ENCODE measurements at places on chromosomes 1 and 21.

DNA sequence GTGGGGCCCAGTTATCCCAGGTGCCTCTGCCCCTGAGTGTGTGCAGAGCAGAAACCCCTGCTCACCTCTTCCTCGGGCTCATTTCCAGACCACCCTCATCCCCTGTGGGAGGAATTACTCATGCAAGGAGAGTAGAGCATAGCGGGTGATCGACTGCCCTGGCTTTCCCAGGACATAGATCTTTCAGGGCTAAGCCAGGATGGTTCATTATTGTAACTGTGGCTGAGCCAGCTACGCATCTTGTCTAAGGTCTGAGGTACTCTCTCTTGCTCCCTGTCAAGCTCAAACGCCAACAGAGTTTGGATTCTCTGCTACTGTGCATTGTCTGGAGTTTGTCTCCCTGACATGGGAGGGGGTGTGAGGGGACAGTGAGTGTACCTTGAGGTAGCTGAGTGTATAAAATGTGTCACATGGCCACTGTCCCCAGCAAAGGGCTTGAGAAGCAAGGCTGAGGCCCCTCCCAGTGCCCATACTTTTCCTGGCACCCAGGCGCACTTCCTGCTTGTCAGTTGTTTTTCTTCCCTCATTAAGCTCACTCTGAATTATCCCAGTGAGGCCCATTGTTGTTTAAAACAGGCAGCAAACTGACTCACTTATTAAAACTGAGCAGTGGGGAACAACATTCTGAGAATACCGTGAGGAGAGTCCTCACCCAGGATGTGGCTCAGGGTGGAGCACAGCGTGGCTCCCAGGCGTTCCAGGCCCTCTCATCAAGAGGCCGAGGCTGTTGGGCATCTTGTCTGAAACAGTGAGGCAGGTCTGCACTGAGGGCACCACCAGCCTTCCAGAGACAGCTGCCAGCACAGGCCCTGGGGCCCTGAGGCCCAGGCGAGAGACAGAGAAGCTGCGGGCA, 92.9 kb downstream of the LAMC2 start:
- DNase-seq, result no peak

- no peak for DNase-seq
These were observed at the start of gene TAL1 for GRCh38 chr1:47232187-47232874. TSS of gene TAL1 (minus strand) at chr1:47232225. CDS start at chr1:47225888, 6,337 bp downstream.

GRCh38 chr1:46026531-46026930, 105.9 kb downstream of the PIK3R3 start:
- no peak for DNase-seq

DNA sequence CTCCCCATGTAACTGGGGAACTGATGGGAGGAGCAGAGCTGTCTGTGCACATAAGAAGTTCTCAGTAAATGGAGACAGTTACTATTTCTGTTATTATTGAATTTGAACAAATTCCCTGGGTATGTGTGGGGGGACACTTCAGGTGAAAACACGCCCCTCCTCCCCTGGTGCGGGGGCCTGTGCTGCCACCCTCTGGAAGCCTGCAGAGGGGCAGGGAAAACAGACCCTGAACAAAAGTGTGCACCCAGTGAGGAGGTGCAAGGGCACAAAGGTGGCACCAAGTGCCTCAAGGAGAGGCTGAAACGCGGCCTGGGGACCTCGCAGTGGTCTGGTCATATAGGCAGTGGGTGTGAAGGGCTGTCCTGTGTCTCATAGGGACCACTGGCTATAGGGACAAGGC, 18.2 kb upstream of the NADK start:
- DNase-seq, result no peak

GRCh38 chr1:234699795-234700665, 90.1 kb upstream of the IRF2BP2 start:
- no peak for DNase-seq

DNA sequence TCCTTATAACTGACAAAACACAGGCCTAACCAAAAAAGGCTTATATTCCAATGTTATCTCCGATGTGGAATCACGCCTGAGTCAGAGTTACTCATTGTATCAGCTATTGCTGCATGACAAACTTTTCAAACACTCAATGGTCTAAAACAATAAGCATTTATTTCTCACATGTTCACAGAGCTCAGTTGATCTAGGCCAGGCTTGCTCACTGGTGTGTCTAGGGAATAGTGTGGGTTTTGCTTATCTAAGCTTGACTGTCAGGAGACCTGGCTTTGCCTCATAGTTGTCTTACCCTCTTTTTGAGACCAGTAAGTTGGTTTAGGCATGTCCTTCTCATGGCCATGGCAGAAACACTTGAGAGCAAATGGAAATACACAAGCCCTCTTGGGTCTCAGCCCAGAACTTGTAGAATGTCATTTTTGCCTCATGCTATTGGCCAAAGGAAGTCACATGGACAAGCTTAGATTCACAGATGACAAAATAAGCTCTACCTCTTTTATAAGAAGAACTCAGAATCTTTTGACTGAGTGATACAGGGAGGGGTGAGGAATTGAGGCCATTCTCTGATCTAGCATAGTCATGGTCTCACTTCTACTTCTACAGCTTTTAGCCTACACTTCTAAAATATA, 130.8 kb downstream of the HMCN1 start:
- no peak for DNase-seq

DNA sequence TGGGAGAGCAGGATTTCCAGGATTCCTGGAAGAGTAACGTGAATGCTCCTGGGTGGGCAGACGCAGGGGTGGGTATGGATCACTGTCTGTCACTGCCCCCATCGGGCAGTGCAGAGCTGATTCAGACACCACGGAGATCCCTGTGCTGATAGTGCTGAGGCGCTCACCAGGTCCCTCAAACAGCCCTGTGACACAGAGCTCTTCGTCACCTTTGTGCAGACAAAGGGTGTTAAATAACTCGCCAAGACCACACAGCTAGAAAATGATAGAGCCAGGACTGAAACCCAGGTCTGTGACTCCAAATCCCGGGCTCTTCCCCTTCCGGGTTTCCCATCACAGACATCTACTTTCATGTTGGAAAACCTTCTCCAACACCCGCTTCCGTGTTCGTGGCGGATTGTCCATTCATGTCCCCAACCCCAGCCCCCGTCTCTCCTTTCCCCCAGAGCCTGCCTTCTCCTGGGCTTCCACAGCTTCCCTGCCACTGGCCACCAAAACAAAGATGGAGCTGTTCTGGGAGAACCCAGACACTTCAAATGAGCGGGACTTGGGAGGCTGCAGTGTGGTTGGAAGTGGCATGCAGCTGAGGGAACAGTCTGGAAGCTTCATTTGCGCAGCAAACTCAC, 2.6 kb downstream of the EFHD2 start:
- no peak for DNase-seq

DNA sequence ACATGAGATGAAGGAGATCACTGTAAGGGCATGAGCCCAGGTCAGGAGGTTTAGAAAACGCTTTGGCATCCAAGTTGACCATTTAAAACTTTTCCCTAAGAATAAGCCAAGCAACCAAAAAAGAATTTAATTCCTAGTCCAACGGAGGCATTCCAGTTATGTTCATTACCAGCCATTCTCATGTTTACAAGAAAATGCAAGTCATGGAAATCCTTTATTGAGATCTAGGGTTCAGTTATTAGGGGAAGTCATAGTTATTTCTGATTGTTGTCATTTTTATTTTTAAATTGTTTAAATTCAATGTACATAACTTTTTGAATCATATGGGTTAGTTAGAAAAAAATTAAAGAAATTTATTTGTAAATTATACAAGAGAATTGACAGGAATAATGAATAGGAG, 24.5 kb downstream of the CFHR5 start:
- DNase-seq, result no peak

DNA sequence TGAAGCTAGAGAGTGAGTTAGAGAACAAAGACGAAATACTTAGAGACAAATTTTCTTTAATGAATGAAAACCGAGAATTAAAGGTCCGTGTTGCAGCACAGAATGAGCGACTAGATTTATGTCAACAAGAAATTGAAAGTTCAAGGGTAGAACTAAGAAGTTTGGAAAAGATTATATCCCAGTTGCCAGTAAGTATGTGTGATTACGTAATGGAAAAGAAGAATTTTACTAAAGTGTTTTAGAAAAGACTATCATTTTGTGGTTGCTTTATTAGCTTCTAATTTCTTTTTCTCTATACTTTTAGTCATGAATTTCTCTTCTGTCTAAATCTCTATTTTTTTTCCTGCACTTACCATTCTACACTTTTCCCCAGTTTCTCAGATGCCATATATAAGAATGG, 26.7 kb downstream of the CCDC18 start:
- no peak for DNase-seq

DNA sequence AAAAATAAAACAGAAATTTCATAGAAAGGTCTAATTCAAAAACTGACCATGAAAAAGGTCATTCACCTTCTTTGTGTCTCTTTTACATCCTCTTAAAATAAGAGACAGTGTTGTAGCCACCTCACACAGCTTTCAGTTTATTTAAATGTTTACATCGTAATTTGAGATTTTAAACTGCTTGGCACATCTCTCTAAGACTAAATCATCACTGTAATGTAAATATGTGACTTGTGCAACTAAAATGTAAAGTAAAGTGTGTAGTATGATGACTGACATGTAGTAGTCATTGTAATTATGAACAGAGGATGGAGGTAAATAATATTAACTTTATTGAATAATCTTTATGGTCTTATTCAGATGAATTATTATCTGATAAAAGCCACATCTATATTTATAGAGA, 283.9 kb downstream of the KCNT2 start:
- no peak for DNase-seq

DNA sequence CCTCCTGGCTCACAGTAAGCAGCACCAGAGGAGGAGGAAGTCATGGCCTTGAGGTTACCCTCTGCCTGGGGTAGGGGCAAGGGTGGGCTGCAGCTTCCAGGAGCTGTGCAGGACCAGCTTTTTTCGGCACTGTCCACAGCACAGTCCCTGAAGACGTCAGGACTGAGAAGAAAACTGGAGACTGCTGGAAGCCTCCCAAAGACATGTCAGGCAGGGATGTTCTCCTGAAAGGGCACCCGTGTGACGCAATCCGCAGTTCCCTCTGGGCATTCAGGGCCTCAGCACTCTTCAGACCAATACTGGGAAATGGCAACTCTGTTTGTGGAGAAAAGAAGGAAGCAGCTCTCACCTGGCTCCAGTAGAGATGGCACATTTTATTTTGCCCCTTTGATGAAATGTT, 64.8 kb upstream of the TENT5C start:
- no peak for DNase-seq

DNA sequence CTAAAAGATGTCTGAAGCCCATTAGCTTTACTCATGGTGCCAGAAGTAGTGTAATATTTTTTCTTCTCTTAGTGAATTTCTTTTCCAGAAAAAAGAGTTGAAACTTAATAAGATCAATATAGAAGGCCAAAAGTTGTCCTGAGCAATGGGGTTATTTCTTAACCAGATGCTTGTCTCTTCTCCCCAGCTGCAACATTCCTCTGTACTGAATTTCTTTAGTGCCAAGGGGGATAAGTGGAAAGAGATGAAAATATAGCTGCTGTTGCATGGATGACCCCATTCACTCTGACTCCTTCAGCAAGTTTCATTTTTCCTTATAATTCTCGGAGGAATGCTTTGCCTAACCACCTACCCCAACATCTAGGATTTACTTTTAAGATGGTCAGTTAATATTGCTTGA, 675.0 kb downstream of the USP25 start:
- DNase-seq, result no peak

DNA sequence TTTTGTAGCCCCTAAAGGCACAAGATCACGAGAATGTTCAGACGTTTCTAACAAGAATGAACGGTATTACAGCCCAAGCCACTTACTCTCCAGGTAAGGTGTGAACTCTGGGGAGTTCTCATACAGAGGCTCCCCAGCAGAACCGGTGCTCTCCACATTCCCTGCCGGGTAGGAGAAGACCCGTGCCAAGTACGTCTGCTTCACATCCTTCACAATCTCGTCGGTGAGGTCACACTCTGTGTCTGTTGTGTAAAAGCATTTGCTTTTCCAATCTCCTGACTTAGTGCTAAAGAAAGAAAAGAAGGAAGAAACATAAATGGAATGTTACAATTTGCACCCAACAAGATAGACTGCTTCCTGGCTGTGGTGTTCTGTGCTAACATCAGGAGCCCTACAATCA, 5.7 kb downstream of the F3 start:
- no peak for DNase-seq

DNA sequence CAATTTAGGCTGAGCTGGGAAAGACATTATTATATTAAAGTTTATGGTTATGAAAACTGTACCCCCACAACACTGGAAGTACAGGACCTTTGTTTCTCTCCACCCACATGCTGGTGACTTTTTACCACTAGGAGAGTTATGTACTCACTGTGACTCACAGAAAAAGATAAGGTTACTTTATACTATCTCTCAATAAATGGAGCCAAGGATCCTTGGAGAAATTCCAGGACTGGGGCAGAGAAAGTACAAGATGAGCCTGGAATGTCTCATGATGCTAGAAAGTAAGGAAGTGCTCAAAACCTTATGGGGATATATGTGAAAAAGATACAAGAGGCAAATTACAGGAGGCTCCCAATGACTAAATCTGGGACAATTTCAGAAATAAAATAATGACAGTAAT, 63.9 kb upstream of the C1orf105 start:
- DNase-seq, result no peak

DNA sequence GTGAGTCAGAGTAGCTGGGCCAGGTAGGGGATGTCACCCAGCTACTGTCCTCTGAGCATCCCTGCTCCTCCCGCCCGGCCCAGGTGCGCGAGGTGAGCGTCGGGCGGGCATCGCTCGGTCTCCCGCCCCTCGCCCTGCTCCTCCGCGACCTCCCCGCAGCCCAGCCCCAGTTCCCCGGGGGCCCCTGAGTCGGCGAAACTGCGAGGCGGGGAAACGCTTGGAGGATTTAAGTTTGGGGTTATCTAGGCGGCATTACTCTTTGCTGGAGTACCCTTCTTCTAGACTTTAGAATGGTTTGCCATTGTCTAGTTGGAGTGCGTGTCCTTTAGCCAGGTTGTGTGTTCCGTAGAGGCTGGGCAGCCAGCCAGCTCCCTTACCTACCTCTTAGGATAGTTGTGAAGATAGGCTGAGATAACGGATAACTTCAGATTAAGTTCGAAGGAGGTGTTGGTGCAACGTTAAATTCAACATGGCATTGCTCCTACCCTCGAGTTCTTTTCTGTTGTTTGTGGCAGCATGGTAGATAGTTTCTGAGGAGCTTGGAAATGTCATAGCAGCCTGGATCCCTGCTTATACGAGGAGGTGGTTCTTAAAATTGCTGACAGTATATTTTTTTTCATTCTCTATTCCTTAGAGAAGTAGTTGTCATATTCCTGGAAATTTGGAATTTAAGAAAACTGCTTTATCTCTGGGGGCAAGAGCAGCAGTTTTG, 697 bp downstream of the AGO3 start:
- DNase-seq, result no peak

DNA sequence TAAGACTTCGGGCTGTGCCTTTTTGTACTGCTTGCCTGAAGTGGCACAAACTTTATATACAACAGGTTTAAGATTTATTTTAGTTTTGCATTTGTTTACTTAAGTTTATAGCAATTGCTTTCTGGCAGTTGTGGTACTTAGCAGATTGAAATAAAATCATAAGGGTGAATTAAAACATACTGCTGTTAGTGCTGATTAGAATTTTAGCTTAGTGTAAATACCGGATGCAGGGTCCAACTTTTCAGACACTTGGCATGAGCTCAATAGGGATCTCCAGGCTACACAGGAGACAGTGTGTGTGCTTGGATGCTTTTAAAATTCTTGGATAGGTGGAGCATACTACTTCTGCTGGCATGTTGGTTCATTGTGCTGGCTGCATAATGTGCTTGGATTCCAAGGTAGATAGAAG, 159.6 kb downstream of the NFIA start:
- DNase-seq, result no peak
